ENCODE measurements at places on chromosomes 5 and 9.

DNA sequence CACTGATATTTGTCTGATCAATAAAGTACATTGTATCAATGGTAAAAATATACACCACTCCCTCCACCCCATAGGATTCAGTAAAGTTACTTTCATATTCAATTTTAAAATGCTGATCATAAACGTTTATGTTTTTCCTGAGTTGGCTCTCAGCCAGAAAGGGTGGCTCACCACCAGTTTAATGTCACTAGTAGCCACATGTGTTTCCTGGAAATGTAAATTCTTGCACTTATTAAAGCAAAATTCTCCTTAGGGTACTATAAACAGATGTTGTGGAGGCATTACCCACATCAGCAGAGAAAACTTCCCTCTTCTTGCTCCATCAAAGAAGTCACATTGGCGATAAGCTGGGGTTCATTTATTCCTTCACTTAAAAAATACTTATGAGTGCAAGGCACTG lies 210.3 kb downstream of the SREK1 start:
- DNase-seq, result no peak

DNA sequence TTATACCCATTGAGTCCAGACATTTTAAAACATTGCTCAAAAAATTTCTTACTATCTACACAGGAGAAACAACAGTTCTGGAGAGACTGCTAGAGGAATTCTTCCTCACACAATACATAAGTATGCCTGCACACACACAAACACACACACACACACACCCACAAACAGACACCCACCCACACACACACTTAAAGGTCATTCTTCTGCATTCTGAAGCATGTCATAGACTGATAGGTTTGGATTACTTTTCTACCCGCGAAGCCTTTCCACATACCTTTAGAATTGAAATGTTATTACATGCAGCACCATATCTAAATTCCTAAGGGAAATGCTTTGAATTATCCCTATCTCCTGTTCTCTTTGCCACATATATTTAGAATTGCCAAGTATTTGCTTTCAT lies 80.2 kb downstream of the FAM174A start:
- DNase-seq, result no peak

DNA sequence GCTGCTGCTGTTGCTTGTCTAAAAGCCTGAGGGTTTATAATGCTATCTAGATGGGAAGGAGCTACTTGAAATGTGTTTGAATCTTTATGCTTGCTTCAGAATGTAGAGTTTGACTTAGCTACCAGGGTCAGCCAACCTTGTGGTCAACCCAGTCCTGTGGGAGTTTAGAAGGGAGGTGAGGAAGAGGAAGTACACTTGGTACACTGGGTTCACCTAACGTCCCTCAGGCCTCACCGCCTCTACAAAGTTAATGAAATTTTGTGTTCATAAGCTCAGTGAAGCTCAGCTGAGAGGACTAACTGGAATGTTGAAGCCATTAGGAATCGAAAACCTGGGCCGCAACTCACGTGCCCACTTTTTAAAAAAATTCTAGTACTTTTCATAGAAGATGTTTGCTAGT lies 10.7 kb downstream of the IQGAP2 start:
- no peak for DNase-seq

DNA sequence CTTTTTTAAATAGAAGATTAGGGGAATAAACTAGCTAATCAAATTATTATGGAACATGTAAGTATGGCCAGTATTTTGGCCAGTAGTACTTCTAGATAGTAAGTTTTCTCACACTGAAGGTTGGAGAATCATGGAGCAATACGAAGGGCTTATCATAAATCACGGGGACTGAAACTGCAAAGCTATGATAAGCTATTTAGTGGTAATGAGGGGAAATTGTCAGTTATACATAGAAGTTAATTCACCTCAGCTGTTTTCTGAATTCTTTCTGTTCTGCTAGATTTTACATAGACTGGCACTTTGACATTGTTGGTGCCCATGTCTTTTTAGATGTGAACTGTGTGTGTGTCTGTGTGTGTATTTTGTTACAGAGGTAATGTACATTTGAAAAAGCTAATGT lies 34.5 kb upstream of the FAM151B start:
- DNase-seq, result no peak

GRCh38 chr5:120091376-120091948 lies 372.6 kb upstream of the PRR16 start:
- no peak for DNase-seq
